ENCODE measurements at places on chromosomes 13 and 19. TPM values are rescaled to one million over a fixed set of nuclear protein-coding genes. Genes with fewer than 3 reads are reported as not detected.
A peak's percentile ranks its signal among the peaks of the same experiment; 100 is the strongest.

The CBY2 gene
- not detected for total RNA-seq

The TPM4 gene
- total RNA-seq: 288 TPM

GRCh38 chr19:51272183-51272810 lies 21.4 kb downstream of the SIGLECL1 start:
- peak; percentile 4 for DNase-seq

DNA sequence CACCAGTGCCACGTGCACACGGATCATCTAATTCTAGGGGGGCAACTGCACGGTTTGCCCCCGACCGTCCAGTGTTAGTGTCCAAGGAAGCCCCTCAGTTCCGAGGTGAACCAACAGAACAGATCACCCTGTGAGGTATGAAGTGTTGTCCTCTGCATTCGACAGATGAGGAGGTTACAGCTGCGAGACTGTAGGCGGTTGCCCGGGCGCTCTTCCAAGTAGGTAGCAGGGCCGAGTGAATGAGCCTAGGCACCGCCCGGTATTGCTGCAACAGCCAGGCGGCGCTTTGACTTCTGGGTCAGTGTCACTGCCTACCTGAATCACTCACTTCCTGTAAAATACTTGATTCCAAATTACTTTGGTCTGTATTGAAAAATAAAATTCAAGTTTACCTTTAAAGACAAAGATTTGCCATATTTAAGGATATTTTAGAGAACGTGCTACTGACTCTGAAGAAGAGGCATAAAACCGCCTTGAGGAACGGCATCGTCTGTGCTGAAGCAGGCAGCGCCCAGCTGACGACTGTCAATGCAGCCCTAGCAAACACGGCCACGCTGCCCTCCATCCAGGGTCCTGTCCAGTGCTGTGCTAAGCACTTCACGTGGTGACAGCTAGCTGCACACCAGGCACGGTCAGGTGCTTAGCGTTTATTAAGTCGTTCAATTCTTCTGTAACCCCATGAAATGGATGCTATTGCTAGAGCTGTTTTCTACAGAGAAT lies 19.3 kb upstream of the RASA3 start:
- DNase-seq: no peak

GRCh38 chr19:50510700-50511068 lies 307 bp downstream of the JOSD2 start:
- DNase-seq: peak; percentile 93

DNA sequence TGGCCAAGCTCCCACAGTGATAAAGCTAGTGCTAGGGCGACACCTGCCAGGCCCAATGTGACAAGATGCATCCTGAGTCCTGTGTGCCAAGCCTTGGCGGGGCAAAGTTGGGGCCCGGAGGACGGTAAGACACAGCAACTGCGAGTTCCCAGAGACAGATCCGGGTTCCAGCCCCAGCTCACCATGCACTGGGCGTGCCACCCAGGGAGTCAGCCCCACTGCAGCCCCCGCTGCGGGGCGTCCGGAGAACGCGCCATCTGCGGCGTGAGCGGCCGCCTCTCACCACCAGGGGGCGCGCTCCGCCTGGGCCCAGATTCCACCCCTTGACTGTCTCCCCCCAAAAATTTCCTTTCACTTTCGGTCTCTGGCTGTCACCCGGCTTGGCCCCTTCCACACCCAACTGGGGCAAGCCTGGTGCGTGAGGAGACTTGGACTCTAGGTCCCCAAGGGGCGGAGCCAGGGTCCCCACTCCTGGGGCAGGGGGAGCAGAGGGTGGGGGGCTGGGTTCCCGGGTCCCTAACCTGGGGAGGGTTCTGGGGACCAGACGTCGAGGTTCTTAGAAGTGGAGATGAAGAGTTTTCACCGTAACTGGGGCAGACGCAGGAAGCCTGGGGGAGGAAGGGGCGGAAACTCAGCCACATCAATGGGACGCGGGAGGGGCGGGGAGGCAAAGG lies at the start of gene FLT3LG:
TSS of gene FLT3LG (plus strand) at position 348 of the 674 bp plus-strand sequence. CDS start 425 bp downstream, outside the sequence.
- DNase-seq: peak; percentile 77

DNA sequence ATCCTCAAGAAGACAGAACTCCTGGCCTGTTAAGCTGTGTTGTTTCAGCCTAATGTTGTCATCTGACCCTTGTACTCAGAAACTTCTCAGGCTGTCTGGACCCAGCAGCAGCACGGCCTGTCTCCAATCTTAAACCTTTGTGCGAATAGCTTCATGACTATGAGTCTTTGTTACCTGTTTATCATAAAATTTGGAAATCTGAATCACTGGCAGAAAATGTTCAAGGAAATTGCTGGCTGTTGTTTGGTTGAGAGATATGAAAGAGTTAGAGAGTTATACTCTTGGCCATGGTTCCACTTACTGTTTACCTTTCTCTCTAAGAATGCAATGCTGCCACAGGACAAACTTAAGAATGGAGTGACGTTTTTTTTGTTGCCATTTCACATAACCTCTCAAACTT lies 59.6 kb downstream of the EFNB2 start:
- DNase-seq: no peak

GRCh38 chr13:32125221-32125689 lies 93.7 kb downstream of the FRY start:
- DNase-seq: no peak

- no peak for DNase-seq
Measured at GRCh38 chr19:16319481-16319880, 5.1 kb upstream of the KLF2 start.
